GM03348 (cell line): ENCODE measurements at places on chromosomes 5 and 9.

- DNase-seq, result no peak
Measured at GRCh38 chr5:60323596-60323995, 376.4 kb downstream of the DEPDC1B start.

DNA sequence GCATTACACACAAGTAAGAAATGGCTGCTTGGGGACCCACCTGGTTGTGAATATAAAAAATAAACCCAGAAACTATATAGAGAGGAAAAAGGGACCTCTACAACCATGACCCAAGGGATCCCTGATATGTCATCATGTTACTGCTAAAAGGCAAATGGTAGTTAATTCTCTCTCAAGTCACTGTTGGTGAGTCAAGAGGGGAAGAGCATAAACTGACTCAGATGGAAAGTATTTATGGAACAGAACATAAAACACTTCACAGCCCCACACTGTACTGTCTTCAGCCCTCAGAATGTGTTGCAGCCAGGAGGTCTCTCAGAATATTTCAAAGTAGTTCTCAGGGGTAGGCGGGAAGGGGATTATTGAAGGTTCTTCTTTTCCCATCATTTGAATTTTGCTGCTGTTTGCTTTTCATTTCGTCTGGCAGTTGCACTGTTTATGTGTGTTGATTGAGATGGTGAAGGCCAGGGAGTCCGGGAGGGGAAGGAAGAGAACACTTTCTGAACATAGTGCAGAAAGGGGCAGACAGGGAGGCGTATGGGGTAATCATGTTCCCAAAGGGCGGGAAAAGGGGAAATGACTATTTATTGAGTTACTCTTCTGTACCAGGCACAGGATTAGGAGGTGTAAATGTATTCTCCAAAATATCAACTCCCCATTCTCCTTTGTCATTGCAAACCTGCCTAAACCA, 85.5 kb downstream of the TEK start:
- DNase-seq, result peak; percentile 77

DNA sequence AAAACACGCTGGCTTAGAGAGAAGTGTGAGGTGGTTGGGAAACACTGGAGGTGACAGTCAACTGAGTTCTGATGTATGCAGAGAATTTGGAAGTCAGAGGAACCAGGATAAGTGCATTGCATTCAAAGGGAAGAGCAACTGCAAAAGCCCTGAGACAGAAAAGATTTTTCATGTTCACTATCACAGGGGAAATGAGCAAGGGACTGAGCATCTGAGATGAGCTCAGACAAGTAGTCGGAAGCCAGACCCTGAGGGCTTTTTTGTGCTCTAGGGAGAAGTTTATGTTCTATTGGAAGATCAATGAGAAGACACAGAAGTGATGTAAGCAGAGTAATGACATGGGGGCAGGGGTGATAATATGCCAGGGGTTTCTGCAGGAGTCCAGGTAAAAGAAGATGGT, 97.5 kb downstream of the HTR4 start:
- no peak for DNase-seq

GRCh38 chr5:36252722-36253365, 11.1 kb upstream of the NADK2 start:
- DNase-seq, result peak; percentile 8

GRCh38 chr9:97570899-97571298, 62.3 kb downstream of the TSTD2 start:
- DNase-seq, result no peak

DNA sequence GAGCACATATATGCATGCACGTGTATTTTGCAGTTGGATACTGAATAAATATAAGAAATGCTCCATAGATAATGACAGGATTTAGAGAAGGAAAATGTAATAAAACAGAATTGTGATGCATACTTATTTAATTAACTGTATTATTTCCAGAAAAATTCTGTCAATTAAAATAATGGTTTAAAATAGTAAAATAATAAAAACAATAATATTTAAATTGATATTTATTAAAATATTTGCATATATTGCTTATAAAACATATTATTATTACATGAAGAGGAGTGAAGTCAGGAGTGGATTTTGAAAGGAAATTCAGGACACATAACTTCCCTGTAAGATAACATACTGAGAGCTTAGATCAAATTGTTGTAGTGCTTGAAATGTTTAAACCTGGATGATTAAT, 21.4 kb upstream of the EDIL3 start:
- no peak for DNase-seq

DNA sequence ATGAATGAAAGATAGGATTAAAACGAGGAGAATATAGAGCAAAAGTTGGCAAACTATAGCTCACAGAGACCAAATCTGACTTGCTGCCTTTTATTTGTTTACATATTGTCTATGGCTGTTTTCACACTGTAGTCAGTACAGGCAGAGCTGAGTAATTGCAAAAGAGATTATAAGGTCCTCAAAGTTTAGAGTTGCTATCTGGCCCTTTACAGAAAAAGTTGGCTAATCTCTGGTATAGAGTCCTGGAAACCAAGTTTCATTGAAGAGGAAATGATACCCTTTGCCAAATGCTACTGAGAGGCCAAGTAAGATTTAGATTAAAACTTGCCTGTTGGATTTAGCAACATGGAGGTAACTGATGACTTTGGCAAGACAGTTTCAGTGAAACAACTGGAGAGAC, 36.0 kb downstream of the LYRM7 start:
- no peak for DNase-seq

GRCh38 chr9:88218726-88219125, 80.5 kb upstream of the SPATA31C2 start:
- DNase-seq, result no peak

DNA sequence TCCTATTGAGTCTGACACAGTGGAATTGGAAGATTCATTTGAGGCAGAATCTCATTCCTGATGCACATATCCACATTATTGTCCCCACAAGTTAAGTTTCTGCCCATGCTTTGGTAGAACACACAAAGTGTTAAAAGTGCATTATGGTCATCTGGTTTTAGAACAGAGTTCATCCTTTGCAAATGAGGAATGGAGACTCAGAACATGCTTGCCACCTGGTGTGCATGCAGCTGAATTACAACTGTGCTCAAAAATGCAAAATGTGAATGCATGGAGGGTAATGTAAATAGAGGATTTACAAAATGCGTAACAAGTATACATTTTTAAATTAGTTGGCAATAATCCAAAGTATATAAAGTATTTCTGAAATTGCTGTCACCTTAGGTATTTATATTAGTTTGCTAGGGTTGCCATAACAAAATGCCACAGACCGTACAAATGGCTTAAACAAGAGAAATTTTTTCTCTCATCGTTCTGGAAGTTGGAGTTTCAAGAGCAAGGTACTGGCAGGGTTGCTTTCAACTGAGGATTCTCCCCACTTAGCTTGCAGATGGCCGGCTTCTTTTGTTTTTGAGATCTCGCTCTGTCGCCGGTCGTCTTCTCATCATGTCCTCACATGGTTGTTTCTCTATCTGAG, 671.1 kb downstream of the TAF11L14 start:
- DNase-seq, result peak; percentile 60
